AML-193 (cell line): ENCODE measurements at places on chromosomes 12 and 14.

GRCh38 chr14:42729681-42730080 lies 1123.0 kb downstream of the LRFN5 start:
- DNase-seq: no peak

DNA sequence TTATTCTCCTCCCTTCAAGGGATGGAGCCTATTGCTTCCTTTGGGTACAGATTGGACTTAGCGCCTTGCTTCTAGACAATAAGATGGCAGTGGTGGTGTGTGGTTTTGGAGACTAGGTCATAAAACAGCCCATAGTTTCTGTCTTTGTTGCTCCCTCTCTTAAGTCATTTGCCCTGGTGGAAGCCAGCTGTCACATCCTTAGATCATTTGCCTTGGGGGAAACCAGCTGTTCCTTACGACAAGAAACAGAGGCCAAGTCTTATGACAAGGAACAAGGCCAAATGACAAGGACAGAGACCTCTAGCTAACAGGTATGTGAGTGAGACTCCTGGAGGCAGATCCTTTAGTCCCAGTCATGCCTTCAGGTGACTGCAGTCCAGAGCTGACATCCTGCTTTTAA lies 9.2 kb upstream of the PALS1 start:
- no peak for DNase-seq

GRCh38 chr12:93430280-93430679 lies 11.5 kb downstream of the UBE2N start:
- DNase-seq: no peak

GRCh38 chr12:52769354-52769753 lies 7.8 kb downstream of the KRT76 start:
- no peak for DNase-seq

DNA sequence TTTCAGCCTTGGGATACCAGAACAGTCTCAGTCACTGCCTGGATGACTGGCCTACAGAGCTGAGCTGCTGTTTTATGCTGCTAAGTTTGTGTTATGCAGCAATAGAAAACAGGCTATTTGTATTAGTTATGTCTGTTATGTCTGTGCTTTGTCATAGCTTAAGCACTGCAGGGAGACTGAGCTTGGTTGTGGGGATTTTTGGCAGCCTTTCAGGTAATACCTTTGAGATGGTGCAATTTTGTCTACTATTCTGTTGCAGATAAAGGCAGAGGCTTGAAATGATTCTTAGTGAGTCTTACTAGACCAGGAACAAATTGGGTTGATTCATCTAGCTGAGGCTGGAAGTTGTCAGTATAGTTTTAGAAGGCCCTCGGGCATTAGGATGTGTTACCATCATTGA lies 201.3 kb upstream of the RBM19 start:
- DNase-seq: no peak

GRCh38 chr12:117439531-117440001 lies 78.1 kb upstream of the NOS1 start:
- DNase-seq: no peak

DNA sequence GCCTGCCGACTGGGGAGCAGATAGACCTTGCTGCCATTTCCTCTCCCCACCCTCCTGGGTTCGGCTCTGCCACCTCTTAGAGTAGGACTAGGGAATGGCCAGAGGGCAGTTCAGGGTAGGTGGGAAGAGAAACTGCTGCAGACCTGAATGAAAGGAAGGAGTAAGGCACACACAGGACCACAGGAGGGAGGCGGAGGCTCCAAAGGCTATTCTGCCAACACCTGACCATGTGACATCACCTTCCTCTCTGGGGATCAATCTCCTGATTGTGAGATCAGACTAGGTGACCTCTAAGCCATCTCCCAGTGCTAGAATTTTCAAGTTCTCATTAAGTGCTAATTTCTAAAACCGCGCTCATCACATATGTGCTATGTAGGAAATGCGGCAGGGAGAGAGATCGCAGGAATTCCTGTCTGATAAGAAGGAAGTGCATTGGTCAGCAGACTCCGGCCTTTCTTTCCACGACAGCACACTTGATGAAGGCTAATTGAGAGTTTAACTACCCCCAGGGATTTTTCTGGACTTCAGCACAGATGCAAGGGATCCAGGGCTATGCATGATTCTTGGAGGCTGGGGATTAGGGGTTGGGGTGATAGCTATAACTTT lies 11.5 kb upstream of the TSPAN11 start:
- no peak for DNase-seq

GRCh38 chr14:32205984-32206383 lies 2.9 kb upstream of the RNU6-8 start:
- no peak for DNase-seq

DNA sequence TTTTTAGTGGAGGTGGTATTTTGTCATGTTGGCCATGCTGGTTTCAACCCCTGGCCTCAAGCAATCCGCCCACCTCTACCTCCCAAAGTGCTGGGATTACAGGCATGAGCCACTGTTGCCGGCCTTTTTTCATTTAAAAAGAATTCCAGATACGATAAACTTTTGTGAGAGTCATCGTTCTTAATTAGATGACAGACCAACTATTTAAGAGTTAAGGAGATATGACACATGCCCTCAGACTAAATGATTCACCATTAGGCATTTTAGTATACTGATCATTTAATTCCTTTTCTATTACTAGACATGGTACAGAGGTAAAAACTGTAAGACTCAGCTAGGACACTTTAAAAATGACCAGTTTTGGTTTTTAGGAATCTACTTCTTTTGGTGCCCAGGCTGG lies 2.4 kb downstream of the ANKRD13A start:
- DNase-seq: no peak

GRCh38 chr12:94282675-94283074 lies 134.3 kb downstream of the PLXNC1 start:
- DNase-seq: no peak

DNA sequence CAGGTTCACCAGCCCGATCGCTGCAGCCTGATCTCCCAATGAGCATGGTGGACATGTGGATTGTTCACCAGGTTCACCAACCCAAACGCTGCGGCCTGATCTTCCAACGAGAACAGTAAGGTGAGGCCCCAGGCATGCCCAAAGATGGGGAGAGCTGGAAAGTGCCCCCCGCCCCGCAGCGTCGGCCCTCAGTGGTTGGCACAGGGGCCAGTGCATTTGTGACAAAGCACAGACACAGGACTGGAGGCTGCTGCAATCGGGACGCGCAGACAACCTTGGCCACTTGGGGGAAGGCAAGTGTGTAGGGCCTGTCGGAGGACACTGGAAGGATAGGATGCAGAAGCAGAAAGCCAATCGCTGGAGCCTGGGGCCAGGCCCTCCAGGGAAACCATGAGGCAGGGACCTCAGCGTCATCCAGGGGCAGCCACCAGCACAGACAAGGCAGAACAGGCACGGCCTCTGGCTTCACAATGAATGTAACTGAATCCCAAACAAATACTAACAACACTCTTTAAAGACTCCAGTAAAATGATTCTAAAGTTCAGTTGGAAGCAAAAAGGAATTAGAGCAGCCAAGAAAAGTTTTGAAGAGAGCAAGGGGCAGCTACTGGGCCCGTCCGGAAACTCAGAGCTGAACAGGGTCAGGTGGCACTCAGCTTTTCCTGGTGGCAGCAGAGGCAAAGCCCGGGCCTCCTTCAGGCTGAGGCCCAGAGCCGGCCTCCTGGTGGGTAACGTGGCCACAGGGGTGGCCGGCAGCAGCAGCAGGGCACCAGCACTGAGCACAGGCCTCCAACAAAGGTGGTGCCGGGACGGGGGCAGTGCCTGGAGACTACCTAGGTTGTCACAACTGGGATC lies 13.3 kb downstream of the BRF1 start:
- DNase-seq: no peak

- DNase-seq: no peak
These were observed 21.9 kb upstream of the BICD1 start for GRCh38 chr12:32084753-32085152.

- DNase-seq: no peak
These were observed 65.0 kb downstream of the PITPNM2 start for GRCh38 chr12:123085730-123086487.

GRCh38 chr14:20970647-20970982 lies 15.3 kb downstream of the RNASE2 start:
- DNase-seq: no peak

GRCh38 chr14:92427096-92427495 lies 86.5 kb upstream of the RIN3 start:
- DNase-seq: no peak

- DNase-seq: no peak
These were observed 8.0 kb downstream of the NCOR2 start for GRCh38 chr12:124559182-124560017.

- no peak for DNase-seq
These were observed 7.6 kb downstream of the DMAC2L start for GRCh38 chr14:50319721-50320120.

DNA sequence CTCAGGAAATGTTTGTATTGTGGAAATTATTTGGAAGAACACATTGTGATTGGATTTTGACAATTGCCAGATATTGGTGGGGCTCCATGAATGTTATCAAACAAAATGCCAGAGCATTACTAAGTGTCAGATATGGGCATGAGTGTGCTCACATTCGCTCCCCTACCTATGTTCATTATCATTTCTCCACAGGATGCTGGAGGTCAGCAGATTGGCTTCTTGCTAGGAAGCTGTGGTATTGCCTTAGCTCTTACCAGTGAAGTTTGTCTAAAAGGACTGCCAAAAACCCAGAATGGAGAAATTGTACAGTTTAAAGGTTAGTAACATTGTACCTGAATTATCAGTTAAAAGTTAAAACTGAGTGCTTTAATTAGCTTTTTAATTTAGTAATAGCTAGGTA lies 78.3 kb upstream of the ATF1 start:
- DNase-seq: no peak

DNA sequence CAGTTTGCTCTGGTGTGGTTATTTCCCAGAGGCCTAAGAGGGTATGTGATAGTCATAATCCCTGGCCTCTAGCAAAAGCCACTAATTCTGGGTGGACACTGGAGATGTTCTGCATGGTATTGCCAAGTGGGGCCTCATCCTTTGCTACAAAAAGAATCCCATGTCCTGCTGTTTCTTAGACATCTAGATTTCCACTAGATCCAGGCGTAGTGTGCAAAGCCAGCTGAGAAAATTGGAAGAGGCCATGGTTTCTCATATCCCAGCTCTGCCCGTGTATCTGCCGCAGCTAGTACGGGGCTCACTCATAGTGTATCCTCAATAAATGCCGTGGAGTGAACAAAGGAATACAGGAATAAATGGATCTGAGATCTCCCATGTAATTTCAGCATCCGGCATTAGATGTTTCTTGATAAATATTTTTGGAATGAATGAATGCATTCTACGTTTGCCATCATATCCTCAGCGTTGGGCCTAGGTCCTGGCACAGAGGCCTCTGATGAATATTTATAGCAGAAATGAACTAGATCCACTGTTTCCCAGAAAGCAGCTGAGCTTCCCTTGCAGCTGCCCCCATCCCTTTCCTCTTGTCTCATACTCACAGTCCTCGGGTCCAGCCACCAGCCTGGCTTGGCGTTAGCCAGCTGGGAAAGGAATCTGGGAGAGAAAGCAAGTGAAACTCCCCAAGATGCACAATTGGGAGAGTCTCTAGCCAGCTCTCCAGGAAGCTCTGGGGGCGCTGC lies 76.3 kb upstream of the NOS1 start:
- no peak for DNase-seq

DNA sequence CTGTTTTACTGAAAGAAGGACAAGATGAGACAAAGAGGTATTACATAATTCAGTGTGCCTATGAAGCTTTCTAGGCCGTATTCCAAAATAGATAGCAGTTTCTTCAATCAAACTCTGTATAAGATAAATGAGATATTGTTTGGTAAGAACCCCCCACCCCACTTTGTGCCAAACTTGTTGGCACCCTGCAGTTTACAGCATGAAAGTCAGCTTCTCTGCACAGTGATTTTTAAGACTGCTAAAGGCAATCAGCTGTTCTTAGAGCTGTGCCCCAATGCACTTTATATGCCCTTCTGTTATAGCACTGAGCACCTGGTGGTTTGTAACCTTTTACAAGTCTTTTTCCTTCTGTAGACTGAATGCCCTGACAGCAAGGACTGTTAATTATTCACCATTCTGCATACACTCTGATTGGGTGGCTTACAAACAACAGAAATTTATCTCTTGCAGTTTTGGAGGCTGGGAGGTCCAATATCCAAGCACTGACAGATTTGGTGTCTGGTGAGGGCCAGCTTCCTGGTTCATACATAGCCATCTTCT lies 76.7 kb downstream of the ANO4 start:
- DNase-seq: no peak

- DNase-seq: peak; percentile 65
These were observed 27.6 kb downstream of the BHLHE41 start for GRCh38 chr12:26097046-26097878.

DNA sequence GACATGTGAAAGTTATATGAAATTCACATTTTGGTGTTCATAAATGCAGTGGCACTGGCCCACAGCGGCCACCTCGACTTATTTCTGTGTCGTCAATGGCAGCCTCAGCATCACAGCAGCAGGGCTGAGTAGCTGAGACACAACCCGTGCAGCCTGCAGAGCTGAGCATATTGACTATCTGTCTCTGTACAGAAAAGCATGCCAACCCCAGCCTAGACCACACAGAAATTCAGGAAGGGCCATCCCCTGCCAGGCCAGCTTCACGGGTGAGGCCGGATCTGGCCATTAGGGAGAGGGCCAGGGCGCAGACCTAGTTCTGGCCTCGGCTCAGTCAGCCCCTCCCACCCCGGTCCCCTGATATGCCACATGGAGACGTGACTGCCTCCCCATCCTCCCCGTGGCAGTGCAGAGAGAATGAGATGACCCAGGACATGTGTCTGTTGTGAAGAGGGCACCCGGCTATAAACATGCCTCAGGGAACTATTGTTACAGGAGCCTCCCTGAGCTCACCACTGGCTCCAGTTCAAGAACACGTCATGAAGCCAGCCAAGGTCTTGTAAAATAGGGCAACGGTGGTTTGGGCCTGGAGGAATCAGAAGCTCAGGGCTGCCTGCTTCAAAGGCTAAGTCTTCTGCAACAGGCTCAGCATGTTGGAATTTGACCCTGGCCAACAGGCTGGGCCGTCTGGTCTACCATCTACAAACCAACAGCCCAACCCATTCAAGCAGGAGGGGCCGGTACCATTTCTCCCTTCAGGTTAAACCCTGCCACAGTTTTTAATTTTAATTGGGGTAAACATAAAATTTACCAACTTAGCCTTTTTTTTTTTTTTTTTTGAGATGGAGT lies 25.5 kb downstream of the SCARB1 start:
- DNase-seq: no peak

- no peak for DNase-seq
These were observed 131.9 kb downstream of the CEP83 start for GRCh38 chr12:94327809-94328208.

GRCh38 chr14:100213587-100213955 lies 25.4 kb upstream of the YY1 start:
- peak; percentile 7 for DNase-seq
